ENCODE measurements at places on chromosomes 11 and 22.

GRCh38 chr11:17328871-17329494 is 22.6 kb upstream of the NCR3LG1 start:
- DNase-seq, result no peak

GRCh38 chr11:9301720-9302119 is 12.7 kb downstream of the TMEM41B start:
- no peak for DNase-seq

GRCh38 chr11:32758291-32758690 is 36.2 kb downstream of the CCDC73 start:
- DNase-seq, result no peak

DNA sequence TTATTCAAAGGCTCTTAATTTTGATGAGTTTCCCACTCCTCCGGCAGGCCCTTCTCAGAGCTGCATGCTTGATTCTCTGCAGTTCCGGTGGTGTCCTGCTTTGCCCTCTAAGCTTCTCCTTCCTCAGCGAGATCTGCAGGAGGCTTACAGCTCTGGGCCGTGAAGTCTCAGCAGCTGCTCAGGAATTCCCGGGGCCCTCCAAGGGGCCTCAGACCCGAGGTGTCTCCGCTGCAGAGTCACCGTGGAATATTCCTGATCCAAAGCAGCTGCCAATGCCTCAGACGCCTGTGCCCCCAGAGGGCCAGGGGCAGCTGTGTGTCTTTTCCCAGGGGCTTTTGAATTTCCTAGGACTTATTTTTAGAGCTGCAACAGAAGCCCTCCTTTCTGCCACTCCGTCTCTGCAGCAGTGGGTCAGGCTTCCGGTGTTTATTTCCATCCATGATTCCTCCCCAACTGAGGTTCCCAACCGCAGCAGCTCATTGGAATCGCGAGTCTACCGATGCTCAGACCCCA is 37.2 kb downstream of the RPS6KA4 start:
- DNase-seq, result no peak

GRCh38 chr11:117345039-117345438 is 17.4 kb downstream of the CEP164 start:
- DNase-seq, result no peak

DNA sequence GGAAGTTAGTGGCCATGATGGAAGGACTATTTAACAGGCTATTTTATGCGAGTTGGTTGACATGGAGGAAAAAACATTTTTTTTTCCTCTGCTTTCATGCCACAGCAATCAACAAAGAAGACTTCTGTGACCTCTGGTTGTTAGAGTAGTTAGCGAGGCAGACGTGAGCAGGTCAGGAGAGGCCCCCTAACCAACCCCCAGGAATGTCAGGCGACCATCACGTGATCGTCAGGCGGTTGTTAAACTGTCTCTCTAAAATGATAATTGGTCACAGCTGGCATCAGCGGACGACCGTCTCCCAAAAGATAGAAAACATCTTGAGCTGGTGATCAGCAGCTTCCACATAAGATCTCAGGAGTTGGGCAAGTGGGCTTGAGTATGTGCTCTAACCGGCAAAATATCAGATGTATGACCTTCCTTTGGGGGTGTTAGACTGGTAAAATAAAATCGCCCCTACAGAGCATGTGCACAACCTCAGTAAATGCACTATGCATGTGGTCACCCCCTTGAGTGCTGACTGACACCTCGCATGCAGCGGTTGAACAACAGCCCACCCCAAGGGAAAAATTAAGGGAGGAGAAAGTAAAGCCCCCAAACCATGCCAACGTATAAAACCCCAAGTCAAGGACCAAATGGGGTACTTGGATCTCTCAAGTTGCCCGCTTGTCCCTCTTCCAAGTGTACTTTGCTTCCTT is 20.9 kb upstream of the NARS2 start:
- no peak for DNase-seq

DNA sequence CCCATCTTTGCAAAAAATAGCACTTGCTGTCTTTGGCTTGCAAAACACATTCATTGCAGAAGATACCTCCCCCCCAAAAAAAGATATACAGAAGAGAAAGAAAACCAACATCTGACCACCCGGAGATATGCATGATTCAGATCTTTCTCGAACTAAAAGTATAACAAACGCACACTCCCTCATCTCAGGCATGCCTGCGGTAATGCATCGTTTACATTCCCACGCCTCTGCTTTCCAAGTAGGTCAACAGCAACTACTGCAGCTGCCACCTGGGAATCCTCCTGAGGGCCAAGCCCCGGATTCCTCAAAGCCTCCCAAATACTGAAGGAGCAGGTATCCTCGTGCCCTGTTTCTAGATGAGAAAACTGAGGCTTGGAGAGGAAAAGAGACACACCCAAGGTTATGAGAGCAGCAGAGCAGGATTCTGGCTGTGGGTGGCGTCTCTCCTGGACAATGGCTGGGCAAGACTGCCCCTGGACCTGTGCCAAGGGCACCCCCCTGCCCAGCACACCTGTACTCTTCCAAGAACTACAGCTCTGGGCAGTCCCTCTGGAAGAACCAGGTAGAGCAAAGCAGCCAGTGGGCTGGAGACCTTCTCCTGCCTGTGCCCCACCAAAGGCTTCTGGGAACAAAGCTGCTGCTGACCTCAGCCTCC is 38.1 kb downstream of the NUP50 start:
- no peak for DNase-seq

DNA sequence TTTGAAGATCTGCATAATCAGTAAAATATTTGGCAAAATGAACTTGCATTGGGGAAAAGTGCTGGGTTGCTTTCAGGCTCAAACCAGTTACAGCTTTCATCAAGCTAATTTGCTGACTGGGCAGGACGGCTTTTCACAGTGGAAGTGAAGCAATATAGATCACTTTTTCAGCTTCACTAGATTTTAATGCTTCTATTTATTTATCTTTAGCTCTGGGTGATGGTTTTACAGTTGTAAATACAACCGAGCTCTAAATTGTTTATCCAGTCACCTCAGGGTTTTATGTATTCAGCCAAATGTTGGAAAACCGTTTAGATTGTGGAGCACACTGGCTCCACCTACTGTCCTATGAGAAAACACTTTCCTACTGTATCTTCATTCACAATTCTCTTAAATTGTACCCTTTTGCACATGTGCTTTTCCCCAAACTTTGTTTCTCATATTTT is 58.2 kb downstream of the ACER3 start:
- DNase-seq, result peak; percentile 79
